Stimulated activated naive CD8-positive, alpha-beta T cell treated with anti-CD3 and anti-CD28 coated beads, Interleukin-15, Interleukin-2, amounts not matched to agents 100 U/mL and 50 U/mL, for 24 hours (primary cell): ENCODE measurements at places on chromosomes 12 and 14.
A peak's percentile ranks its signal among the peaks of the same experiment; 100 is the strongest.

GRCh38 chr14:38339696-38340095, 83.8 kb upstream of the CLEC14A start:
- DNase-seq = no peak

DNA sequence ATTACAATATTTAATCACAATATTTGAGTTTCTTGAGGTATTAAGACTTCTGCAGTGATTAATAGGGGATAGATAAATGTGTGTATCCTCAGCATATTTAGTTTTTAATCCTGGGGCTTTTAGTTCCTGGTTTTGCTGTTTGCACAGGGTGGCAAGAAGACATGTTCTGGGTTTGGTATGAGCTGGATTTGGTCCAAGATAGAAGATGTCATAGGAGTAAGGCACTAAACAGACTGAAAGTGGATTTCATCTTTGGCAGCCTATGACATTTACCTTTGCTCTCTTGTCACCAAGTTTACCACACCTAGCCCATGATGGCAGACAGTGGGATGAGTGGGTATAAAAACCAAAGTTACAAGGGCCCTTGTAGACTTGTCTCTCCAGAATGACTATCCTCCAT, 168.2 kb downstream of the LRRK2 start:
- no peak for DNase-seq

GRCh38 chr14:90393966-90394365, 2.9 kb upstream of the CALM1 start:
- no peak for DNase-seq

DNA sequence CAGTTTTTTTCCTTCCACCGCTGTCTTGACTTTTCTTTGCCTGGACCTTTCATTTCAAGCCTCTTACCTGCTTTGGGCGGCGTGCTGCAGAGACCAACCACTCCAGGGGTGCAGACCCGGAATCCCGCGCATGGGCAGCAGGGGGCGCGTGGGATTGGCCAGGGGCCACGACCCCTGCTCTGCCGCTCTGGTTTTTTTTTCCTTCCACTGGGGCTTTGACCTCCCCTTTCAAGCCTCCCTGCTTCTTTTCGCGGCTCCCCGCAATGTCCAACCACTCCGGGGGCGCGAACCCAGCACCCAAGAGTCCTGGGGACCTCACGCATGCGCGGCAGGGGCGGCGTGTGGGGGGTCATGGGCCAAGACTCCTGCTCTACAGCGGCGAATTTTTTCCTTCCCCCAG, 325.1 kb downstream of the ALG10 start:
- DNase-seq = peak; percentile 10

GRCh38 chr12:66111605-66112004, 18.9 kb downstream of the LLPH start:
- no peak for DNase-seq

DNA sequence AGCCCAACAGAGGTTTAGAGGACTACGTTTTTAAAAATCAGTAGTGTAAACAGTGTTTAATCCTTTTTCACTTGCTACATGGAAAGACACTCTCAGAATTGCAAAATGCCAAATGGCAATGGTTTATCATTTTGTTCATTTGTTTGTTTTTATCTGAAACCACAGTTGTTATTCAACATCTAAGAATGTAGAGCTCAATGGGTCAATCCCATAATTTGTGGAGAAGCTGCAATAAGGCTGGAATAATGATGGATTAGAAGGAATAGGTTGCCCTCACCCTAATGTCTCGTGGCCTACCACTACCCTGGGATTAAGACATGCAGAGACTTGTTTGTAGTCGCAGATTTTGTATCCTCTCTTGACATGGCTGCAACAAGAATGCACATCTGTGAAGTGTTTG, 115.7 kb downstream of the LLPH start:
- DNase-seq = no peak

DNA sequence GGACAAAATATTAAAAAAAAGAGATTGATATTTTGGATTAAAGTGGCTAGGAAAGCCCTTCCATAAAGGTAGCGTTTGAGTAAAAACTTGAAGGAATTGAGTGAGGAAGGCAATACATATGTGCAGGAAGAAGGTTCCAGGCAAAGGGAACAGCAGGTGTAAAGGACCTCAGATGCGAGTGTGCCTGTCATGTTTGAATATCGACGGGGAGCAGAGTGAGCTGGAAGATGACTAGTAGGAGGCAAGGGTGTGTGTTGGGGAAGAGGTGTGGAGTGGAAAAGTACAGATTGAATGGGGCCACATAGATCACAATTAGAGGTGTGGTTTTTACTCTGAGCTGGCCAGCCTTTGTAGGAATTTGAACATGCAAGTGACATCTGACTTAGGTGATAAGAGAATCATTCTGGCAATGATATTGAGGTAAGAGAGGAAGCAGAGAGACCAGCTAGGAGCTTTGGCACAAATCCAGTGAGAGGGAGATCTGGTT, 15.0 kb upstream of the FBXO33 start:
- DNase-seq = no peak

- DNase-seq = peak; percentile 74
These were observed 34.6 kb downstream of the SPRING1 start for GRCh38 chr12:116703214-116703795.

GRCh38 chr12:29763301-29763683, 20.4 kb downstream of the TMTC1 start:
- no peak for DNase-seq

DNA sequence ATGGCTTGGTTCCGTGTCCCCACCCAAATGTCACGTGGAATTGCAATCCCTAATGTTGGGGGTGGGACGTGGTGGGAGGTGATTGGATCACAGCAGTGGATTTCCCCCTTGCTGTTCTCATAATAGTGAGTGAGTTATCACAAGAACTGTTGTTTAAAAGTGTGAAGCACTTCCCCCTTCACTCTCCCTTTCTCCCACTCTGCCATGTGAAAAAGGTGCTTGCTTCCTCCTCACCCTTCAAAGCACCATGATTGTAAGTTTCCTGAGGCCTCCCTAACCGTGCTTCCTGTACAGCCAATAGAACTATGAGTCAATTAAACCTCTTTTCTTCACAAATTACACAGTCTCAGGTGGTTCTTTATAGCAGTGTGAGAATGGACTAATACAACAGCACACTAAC, 5.3 kb upstream of the CEP128 start:
- DNase-seq = no peak
